ENCODE measurements at places on chromosomes 1 and 21.

DNA sequence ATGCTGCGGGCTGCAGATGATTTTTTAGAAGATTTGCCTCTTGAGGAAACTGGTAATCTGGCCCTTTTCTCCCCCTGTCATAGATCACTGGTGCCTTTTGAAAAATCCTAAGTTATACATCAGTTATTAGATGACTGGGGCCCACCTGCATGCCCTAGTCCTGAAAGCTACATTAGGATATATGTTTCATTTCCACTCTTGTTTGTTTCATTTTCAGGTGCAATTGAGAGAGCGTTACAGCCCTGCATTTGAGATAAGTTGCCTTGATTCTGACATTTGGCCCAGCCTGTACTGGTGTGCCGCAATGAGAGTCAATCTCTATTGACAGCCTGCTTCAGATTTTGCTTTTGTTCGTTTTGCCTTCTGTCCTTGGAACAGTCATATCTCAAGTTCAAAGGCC is 8.1 kb upstream of the IFI44 start:
- DNase-seq: no peak

DNA sequence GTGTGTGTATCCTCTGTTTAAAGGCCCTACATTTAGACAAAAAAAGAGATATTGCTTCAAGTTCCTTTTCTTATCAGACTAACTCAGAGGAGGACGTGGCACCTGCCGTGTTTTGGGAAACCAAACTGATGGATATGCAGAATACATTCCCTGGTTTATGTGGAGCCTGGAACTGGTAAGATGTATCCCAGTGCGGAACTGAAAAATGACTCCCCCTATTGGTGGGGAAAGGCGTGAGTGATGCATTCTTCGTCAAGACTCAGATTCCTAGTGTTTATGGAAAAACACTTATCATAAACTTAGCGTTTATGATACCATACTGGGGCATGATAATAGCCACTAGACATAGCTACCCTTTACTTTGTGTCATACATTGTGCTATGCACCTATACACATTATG is 154.2 kb downstream of the ZNF326 start:
- DNase-seq: no peak

- no peak for DNase-seq
These were observed 11.8 kb downstream of the ATP1A2 start for GRCh38 chr1:160127381-160127780.

- DNase-seq: no peak
These were observed 91.8 kb upstream of the SERBP1 start for GRCh38 chr1:67522001-67522441.

- DNase-seq: no peak
These were observed 10.5 kb upstream of the CBR3 start for GRCh38 chr21:36124395-36124794.

GRCh38 chr21:45972716-45973474 is 8.7 kb upstream of the COL6A1 start:
- no peak for DNase-seq

- no peak for DNase-seq
These were observed 52.8 kb upstream of the GNG12 start for GRCh38 chr1:67886076-67886475.

DNA sequence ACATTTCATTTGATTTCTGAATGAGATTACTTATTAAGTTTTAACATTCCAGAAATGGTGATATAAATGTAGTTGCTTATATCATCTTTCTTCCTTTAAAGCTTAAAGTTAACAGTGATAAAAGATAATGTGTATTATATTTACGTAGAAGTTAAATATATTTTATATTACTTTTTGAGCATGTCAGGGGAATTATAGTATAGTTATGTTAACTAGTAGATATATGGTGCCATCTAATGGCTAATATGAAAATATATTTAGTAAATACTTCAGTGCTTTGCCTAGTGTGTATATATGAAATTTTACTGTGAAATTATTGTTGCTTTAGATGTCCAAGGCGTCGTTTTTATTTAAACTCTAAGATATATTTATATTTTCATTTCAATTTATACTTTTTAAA is 51.5 kb downstream of the SYT14 start:
- DNase-seq: no peak

DNA sequence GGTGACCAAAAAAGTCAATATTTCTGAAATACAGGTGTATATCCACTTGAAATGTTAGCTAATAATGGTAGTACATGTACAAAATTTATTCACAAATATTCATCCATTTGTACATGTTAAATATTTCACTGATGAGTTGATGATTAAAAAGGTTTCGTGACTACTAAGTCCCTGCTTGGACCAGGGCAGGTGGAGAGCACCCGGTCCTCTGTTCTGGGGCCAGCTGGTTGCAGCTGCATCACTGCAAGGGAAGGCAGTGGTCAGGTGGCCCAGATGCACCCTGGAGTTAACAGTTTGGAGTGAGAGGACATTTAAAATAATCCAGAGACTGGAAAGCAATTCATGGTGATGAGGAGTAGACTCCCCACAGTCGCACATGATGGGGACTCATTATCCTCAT is 141.2 kb downstream of the ZBTB18 start:
- DNase-seq: no peak

- DNase-seq: peak; percentile 64
These were observed at the start of gene RHBDL2 for GRCh38 chr1:38941527-38942019. Gene RHBDL2 (minus strand): TSS chr1:38941830. CDS start chr1:38919212, 22,618 bp downstream.

GRCh38 chr1:218939095-218939494 is 234.6 kb upstream of the LYPLAL1 start:
- no peak for DNase-seq

GRCh38 chr1:158002022-158002630 is 8.7 kb downstream of the KIRREL1 start:
- DNase-seq: no peak

GRCh38 chr1:6475381-6476133 is 9.6 kb upstream of the TNFRSF25 start:
- DNase-seq: peak; percentile 29

- DNase-seq: no peak
These were observed 199.9 kb upstream of the FMN2 start for GRCh38 chr1:239891621-239892358.
